ENCODE measurements at places on chromosomes 2 and 18.

- no peak for DNase-seq
Measured at GRCh38 chr2:26913606-26913998, 56.8 kb upstream of the MAPRE3 start.

- DNase-seq, result no peak
Measured at GRCh38 chr2:64222351-64222750, 78.1 kb upstream of the PELI1 start.

- no peak for DNase-seq
Measured at GRCh38 chr2:32960647-32961403, 14.1 kb downstream of the LTBP1 start.

DNA sequence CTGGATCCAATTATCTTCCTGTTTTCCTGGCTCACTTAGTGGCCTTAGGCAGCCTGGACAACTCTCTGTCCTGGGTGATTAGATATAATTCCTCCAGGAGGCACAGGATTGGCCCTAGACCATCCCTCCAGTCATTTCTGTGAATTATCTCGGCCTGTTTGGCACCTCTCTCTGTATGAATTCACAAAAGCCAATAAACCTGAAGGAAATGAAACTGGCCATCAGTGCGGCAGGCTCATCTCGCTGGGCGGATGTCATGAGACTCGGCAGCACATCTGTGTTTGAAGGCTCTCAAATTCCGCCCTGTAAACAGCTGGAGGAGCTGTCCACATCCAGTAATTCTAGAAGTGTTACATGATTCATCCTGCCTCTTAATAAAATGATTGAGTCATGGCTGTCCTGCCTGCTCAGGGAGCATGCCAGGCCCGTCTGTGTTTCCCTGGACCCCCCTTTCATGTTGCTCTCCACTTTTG lies 38.6 kb downstream of the ACOXL start:
- no peak for DNase-seq

DNA sequence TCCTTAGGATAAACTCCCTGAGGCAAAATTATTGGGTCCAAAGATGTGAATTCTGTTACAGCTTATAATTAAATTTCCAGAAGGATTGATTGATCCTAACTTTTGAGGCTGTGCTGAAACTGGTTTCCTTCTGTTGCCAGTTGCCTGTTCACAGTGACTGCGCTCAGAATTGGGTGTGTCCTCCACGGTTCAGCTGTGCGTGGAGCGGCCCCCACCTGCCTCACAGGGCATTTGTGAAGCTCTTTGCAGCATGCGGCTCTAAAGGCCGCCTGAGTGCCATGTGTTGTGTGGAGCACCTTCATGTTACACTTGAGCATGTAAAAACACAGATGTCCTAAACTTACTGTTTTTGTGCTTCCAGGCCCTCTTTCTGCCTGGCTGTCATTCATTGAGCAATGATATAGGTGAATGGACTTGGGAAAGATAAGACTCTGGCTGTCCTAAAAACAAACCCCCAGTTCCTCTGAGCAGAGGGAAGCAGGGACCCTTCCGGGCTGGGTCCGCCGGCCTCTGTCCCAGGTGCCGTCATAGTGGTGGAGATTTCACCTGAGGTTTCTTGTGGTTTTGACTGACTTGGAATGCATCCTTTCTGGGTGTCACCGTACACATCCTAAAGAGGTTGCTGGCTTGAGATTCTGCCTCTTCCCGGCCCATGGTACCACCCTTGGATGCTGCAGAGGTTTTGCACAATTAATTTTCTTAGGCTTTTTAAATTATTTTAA lies 173.6 kb downstream of the LDLRAD4 start:
- DNase-seq, result no peak

- DNase-seq, result no peak
Measured at GRCh38 chr2:10269711-10270610, 32.7 kb upstream of the HPCAL1 start.

- no peak for DNase-seq
Measured at GRCh38 chr2:61218817-61219170, 56.8 kb downstream of the C2orf74 start.

- DNase-seq, result no peak
Measured at GRCh38 chr2:240401308-240401707, 34.2 kb upstream of the GPC1 start.

- no peak for DNase-seq
Measured at GRCh38 chr18:77098029-77098428, 34.6 kb downstream of the MBP start.

DNA sequence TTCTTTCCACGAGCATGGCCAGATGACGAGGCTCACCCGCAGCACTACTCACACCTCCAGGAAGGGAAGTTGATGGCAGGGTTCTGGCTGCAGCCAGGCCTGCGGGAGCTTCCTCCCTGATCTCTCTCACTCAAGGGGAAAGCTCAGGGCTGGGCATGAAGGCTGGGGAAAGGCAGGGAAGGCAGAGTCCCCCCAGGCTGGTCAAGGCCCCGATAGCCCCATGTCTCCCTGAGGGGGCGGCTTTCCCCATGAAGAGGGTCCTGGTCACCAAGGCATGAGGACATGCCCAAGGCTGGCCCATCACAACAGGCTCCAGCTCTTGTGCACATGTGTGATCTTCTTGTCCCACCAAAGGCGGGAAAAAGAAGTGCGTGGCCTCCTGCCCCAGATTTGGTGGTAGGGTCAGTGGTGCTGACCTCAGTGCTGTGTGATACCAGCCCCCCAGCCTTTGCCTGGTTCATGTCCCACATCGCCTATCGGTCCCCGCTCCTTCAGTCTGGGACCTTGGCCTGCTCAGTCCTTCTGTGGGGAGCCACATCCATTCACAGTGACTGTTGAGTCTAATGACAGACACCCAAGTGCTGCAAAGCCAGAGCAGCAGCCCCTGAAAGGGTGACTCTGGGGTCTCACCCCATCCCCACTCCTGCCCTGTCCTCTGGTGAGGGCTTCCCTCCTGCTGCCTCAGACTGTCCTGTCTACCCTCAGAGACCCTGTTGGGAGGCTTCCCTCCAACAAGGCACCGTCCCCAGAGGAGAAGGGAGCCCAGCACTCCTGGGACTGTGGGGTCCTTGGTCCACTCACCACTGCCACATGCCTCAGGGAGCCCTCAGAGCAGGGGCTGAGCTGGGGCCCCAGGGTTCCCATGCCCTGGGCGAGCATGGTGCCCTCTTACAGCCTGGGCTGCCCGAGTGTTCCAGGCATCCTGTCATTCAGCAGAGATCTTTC lies 49.8 kb upstream of the ALPP start:
- DNase-seq, result no peak

DNA sequence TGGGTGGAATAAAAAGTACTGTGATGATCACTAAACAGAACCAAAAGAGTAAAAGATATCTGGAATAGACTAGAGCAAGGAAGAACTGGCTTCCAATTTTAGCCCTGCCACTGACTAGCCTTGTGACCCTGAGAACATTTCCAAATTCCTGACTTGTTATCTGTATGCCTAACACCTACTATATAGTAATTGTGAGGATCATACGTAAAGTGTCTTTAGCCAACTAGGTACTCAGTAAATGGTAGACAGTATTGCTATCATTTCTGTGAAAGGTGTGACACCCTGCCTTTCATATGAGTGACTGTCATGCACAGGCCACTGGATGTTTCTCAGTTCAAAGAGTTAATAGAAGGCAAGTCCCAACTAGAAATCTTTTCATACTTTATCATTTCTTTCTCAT lies 29.8 kb downstream of the CYTIP start:
- no peak for DNase-seq

GRCh38 chr2:96860065-96861029 lies 2.5 kb upstream of the ANKRD39 start:
- no peak for DNase-seq

DNA sequence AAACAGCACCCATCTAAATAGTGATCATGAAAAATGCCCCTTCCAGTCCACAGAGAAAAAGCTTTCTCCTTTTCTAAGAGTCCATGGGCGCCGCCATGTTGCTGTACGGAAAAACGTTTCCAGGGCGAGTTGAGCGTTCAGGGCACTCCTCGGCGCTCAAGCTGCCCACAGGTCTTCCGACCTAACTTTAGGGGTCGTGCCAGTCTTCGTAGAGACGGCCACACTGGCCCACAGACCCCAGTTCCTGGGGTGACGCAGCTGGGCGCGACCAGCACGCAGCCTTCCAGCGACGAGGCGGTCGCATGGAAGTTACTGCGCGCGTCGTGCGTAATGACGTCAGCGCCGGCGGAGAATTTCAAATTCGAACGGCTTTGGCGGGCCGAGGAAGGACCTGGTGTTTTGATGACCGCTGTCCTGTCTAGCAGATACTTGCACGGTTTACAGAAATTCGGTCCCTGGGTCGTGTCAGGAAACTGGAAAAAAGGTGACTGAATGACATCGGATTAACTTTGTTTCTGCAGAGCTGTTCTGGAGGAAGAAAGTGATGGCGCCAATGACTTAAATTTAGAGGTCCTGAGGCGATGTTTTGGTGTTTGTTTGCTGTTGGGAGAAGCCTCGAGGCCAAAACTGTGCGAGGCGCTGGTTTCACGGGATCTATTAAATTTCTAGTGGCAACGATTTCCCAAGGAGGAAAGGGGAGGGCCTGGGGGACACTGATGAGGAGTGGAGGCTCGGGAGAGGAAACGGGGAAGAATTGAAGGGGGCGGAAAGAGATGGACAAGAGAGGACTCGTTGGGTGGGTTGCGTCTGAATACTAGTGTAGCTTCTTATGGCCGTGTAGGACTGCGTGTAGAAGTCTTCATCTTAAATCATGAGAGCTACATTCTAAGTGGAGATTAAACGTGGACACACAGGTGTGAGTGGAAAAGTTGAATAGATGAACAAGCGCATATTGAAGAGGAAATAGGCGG lies at the start of the genes METTL4 and NDC80:
Gene METTL4, minus strand, starts transcription at position 306 of the 971 bp plus-strand sequence. CDS start 4,289 bp downstream, outside the sequence.
Gene NDC80, plus strand, starts transcription at position 358 of the 971 bp plus-strand sequence. CDS start 1,429 bp downstream, outside the sequence.
- peak; percentile 35 for DNase-seq

- no peak for DNase-seq
Measured at GRCh38 chr2:214747992-214748391, 61.5 kb downstream of the BARD1 start.

GRCh38 chr2:14557916-14558315 lies 74.6 kb upstream of the LRATD1 start:
- DNase-seq, result no peak

DNA sequence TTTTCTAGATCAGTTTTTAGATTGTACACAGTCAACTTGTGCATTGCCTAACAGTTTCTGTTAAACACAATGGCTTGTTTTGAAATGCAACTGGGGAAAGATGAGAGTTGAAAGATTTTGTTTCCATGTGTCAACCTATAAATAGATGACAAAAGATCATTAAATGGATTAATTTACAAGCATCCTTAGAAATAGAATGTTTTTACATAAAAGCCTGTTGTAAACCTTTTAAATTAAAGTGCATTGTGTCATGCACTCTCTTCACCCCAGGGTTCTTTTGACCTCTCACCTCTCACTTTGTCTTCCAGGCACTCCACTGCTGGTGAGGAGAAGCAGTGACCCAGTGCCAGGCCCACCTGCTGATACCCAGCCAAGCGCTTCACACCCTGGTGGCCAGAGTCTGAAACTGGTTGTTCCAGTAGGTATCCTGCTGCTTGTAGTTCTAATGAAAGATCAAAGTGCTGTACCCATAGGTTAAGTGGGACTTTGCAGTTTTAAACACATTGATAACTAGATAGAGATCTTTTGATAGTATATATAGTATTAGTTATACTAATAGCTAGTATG lies 502.1 kb downstream of the PARD3B start:
- no peak for DNase-seq

GRCh38 chr2:46202987-46203386 lies 94.2 kb upstream of the EPAS1 start:
- no peak for DNase-seq

GRCh38 chr18:48914581-48915251 lies 36.0 kb downstream of the SMAD7 start:
- no peak for DNase-seq

GRCh38 chr2:23347471-23348092 lies 37.4 kb upstream of the KLHL29 start:
- DNase-seq, result no peak

DNA sequence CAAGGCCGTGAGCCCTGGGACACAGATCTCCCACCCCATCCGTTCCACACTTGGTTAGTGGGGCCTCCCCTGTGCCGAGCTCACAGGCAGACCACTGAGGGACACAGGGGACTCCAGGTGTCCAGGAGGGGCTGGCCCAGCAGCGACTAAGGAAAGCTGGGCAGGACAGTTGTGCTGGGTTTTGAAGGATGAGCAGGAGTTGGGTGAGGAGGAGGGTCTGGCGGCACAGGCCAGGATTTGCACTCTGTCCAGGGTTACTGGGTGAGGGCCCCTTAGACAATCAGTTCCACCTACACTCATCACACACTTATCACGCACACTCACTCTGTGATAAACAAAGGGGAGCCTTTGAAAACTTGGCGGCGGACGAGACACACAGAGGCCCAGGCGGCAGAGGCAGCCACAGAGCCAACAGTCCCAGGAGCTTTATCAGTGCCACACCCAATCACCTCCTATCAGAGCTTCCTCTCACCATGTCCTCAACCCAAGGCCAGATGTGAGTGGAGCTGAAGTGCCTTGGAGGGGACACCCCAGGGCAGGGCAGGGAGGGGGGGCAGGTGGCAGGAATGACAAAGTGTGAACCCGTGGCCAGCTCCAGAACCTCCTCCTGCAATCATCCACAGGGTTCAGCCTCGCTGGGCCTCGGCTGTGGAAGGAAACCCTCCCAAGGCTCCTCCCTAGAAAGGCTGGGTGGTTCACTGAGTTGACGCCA lies 26.6 kb downstream of the BIN1 start:
- DNase-seq, result no peak

GRCh38 chr18:76484749-76485387 lies 10.2 kb downstream of the ZNF516 start:
- DNase-seq, result no peak

GRCh38 chr18:62437235-62438017 lies 85.4 kb upstream of the ZCCHC2 start:
- no peak for DNase-seq

GRCh38 chr18:29176681-29177080 lies 999.8 kb upstream of the CDH2 start:
- DNase-seq, result no peak

GRCh38 chr18:44727291-44727690 lies 46.6 kb downstream of the SETBP1 start:
- DNase-seq, result no peak

GRCh38 chr2:2590841-2591541 lies 259.9 kb upstream of the MYT1L start:
- DNase-seq, result no peak

- no peak for DNase-seq
Measured at GRCh38 chr2:95056461-95057459, 31.3 kb downstream of the MAL start.

DNA sequence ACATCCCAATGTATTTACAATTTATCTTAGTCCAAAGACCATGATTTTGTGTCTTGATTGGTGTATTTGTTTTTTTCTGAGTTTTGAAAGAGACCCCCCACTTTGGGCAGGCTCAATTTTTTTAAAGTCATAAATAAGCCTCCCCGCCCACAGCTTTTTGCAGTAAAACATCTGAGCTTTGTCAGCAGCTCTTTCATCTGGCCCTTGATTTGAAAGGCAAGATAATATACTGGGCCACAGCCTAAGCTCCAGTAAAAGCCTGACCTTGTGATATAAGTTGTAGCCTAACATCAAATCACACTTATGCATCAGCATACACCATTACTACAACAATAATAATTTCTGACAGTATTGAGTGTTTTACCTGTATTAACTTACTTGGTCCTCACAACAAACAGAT lies 51.3 kb upstream of the SERTAD2 start:
- DNase-seq, result no peak
